NCI-H345 (cell line): ENCODE measurements at places on chromosomes 7 and 10.

DNA sequence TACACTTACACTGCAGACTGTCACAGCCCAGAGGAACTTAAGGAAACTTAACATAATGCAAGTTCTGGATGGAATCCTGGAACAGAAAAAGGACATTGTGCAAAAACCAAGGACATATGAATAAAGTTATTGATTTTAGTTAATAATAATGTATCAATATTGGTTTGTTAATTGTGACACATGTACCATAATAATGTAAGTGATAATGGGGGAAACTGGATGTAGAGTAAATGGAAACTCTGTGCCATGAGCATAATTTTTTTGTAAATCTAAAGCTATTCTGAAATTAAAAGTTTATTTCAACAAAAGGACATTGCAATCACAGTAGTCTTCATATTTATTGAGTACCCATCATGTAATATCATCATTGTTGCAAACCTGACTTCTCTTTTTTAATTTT, 107.2 kb downstream of the VTI1A start:
- no peak for DNase-seq

DNA sequence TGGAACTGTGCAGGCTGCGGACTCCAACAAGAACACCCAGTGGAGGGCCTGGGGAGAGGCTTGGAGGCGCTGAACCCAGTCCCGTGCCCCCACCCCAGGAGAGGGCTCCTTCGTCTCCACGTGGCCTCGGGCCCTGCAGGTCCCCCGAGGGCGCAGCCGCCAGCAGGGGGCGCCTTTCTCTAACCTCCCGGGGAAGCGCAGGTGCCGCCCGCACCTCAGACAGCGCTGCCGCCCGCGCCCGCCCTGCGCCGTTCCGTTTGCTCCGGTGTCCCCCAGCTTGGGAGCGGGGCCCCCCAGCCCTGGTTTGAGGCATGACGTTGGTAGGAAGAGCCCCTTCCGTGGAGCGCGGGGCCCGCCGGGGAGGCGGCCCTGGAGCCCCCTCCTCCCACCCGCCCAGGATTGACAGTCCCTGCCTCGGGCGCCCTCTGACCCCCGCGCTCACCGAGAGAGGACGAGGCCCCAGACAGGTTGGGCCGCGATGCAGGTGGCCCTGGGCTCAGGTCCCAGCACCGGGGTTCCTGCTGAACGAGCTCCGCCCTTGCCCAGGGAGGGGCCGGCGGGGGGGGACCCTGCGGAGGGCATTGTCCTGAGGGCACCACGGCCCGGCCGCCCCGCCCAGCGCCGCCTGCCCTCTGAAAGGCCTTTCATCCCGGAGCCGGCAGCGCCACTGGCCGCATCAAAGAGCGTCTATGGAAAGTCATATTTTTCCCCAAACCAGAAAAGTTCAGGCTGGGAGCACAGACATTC, 42.8 kb downstream of the FOXL3 start:
- peak; percentile 74 for DNase-seq

DNA sequence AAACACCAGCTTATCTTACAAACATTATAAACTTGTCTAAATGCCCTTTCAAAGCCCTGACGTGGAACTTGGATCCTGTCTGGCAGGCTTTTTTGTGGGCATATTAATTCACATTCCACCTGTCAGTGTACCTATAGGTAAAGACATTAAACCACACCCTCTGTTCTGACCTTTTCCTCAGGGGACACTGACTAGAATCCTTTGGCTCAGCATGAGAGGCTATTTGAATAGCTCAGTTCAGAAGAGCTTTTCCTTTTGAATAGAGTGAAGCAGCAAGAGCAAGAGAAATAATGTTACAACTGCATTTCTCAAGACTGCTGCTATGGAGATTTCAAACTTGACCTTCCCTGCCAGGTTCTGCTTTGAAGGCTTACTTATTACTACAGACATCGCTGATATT, 76.9 kb downstream of the CYP51A1 start:
- DNase-seq, result peak; percentile 37

- DNase-seq, result no peak
Measured at GRCh38 chr10:77290528-77291155, 347.0 kb downstream of the KCNMA1 start.

GRCh38 chr10:66586897-66587679, 338.7 kb upstream of the LRRTM3 start:
- DNase-seq, result no peak

DNA sequence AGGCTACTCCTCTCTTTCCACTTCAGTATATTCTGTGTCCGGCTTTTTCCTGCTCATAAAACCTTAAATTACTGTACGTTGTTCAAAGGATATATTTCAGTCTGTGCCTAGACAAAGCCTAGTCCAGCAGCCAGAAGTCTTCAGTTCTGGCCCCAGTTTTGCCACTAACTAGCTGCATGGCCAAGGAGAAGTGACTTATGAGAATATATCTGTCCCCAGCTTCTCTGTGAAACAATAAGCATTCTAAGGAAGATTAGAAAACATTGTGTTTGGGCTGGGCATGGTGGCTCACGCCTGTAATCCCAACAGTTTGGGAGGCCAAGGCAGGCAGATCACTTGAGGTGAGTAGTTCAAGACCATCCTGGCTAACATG, 105.0 kb upstream of the HDAC9 start:
- DNase-seq, result no peak

- DNase-seq, result no peak
Measured at GRCh38 chr10:79586933-79587332, 23.8 kb upstream of the SFTPA1 start.

GRCh38 chr10:36464291-36464690, 661.1 kb upstream of the ANKRD30A start:
- DNase-seq, result no peak

DNA sequence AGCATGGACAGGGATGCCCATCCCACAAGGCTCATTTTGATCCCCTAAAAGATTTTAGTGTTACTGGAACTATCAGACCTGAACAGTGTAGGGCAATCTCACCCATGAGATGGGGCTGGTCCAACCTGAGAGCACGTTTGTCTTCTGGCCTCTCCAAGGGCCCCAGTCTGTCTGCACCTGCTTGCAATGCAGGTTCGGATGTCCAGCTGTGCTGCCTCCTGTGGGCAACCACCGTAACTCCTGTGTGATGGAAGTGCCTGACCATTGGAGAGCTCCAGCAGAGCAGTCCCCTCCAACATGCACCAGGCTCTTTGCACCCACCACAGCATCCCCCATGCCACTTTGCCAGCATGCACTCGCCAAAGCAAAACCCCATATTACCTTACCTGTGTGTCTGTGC, 290.1 kb upstream of the KCND2 start:
- no peak for DNase-seq

GRCh38 chr7:152899548-152900109, 140.1 kb downstream of the ACTR3B start:
- no peak for DNase-seq

DNA sequence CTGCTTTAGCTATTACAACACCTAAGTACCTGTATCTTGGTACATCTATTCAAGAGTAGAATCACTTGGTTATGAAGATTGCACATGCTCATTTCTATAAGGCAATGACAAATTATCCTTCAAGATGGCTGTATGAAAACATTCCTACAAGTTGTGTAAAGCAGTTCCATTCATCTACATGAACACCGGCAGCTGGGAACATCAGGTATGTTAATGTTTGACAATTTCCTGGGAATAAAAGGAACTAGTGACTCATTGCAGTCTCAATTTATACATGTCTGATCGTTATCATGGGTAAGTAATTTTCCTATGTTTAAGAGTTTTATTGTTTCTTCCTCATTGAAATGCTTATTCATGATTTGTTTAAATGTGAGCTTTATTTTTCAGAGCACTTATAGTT, 203.2 kb upstream of the SEMA3E start:
- DNase-seq, result no peak

DNA sequence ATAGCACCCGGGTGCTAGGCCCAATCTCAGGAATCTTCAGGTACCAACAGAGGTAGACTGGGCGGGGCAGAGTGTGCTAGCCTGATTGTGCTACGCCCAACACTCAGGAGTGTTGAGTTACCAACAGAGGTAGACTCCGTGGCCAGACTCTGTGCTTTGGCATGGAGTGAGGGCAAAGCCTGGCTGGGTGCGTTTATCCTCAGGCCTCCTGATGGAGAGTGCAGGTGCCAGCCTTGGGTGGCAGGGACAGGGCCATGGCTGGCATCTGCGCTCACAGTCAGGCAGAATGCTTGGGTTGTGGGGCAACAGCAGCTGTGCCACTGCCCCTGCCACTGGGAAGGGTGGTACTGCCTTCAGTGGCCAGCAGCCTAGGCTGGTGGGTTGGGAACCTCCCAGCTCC, 111.6 kb downstream of the NEUROD6 start:
- no peak for DNase-seq

- DNase-seq, result peak; percentile 50
Measured at GRCh38 chr10:121608469-121609190, 10.4 kb upstream of the FGFR2 start.

GRCh38 chr7:116222501-116222900, 12.2 kb downstream of the TES start:
- DNase-seq, result no peak

- DNase-seq, result no peak
Measured at GRCh38 chr7:79434098-79434497, 19.4 kb downstream of the MAGI2 start.

- peak; percentile 20 for DNase-seq
Measured at GRCh38 chr7:15459018-15459615, 102.7 kb downstream of the AGMO start.

DNA sequence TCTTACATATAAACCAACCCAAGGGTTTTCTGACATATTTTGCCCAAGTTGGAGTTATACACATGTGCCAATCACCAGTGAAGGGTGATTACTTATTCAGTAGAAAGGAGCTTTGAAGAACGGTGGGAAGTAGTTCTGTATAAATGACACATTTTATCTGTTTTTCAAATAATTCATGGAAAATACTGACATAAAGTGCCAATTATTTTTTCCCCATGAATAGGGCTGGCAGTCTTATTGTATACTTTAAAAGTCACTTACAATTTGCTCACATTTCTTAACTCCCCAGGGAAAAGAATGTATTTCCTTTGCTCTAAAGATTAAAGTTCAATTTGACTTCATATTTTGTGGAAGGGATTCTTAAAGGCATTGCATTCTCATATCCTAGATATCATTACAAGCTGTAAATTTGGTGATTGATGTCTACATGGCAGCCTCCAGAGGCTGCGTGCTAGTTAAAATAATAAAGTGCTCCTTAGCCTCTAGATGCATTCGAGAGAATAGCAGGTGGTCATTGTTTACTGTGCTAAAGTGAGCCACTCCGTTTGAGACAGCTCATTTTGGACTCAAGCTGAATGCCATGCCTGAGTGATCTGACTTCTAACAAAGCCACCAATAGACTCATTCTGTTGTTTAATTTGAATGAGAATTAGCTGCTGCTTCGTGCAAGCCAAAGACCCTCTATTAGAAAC, 148.8 kb upstream of the NRP1 start:
- peak; percentile 73 for DNase-seq

GRCh38 chr7:121887634-121888033, 14.7 kb downstream of the PTPRZ1 start:
- DNase-seq, result no peak

DNA sequence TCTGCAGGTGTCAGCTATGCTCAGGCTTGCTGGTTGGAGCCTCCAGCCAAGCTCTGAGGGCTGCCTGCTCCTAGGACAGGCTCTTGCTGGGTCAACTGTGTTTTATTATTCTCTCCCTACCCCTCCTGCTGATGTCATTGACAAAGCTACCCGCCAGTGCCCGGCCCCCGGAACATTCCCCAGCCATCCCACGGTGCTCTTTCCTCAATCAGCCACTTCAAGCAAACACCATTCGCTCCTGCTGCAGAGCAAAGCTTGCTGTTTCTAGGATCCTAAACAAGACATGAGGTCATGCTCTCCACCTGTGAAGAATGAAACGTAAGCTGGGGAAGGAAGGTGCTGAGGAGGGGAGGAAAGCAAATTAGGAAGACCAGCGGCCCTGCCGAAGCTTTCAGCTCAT, 2.1 kb upstream of the C10orf71 start:
- no peak for DNase-seq

GRCh38 chr10:70695241-70696030, 23.1 kb downstream of the ADAMTS14 start:
- DNase-seq, result no peak

DNA sequence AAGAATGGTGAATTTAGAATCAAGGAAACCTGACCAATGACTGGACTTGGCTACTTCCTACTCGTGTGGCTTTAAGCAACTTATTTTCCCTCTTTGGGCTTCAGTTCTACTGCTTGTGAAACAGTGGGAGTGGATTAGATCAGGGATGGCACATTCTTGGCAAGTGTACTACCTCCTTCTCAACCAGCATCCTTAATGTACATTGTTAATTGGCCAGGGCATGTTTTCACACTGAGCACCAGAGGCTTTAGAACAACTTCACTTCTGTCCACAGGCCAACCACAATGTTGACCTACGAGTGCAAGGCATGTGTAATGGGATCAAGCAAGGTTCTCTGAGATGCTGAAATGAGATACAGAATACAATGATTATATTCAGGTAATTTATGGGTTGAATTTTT, 315.3 kb downstream of the ADRA2A start:
- DNase-seq, result no peak

- no peak for DNase-seq
Measured at GRCh38 chr7:111159426-111159825, 68.5 kb downstream of the LRRN3 start.

GRCh38 chr10:33008499-33009243, 50.6 kb upstream of the ITGB1 start:
- DNase-seq, result peak; percentile 55

DNA sequence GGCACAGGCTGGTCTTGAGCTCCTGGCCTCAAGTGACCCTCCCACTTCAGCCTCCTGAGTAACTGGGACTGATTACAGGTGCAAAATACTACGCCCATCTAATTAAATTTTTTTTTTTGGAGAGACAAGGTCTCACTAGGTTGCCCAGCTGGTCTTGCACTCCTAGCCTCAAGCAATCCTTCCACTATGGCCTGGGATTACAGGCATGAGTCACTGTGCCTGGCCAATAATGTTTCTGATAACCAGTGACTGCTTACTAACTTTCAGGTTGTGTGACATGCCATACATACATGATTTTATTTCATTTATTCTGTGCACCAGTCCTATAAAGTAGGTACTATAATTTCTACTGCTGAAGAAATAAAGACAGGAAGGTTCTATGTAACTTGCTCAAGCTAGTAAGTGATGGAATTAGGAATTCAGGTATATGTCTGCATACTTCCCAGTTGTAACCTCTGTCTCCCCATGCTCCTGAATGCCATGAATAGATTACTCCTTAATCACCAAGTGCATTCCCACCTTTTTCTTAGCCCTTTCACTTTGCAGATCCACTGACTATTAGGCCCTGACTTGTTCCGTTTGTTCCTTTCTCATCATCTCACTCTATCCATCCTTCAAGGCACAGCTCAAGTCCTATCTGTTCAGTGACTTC, 28.1 kb downstream of the MCU start:
- no peak for DNase-seq

GRCh38 chr10:34018129-34018528, 683.7 kb upstream of the NRP1 start:
- no peak for DNase-seq

- no peak for DNase-seq
Measured at GRCh38 chr7:141906285-141906684, 9.9 kb upstream of the OR9A4 start.

- no peak for DNase-seq
Measured at GRCh38 chr10:4450981-4451908, 374.8 kb upstream of the AKR1E2 start.

GRCh38 chr7:983004-983615, at the start of gene CYP2W1:
Gene CYP2W1 (plus strand): TSS chr7:983181. CDS start chr7:983212, 31 bp downstream.
- no peak for DNase-seq

GRCh38 chr7:79968894-79969293, 165.7 kb upstream of the GNAI1 start:
- DNase-seq, result no peak

- DNase-seq, result no peak
Measured at GRCh38 chr7:404812-405488, 114.7 kb downstream of the PDGFA start.

GRCh38 chr10:49010295-49010694, 70.7 kb upstream of the LRRC18 start:
- DNase-seq, result no peak
